Ecto neural progenitor cell (in vitro differentiated cells): ENCODE measurements at places on chromosomes 7 and 10.

- DNase-seq: no peak
Measured at GRCh38 chr10:123535386-123535785, 130.8 kb upstream of the GPR26 start.

GRCh38 chr10:68561865-68562649 is 1.9 kb downstream of the TET1 start:
- peak; percentile 66 for DNase-seq

DNA sequence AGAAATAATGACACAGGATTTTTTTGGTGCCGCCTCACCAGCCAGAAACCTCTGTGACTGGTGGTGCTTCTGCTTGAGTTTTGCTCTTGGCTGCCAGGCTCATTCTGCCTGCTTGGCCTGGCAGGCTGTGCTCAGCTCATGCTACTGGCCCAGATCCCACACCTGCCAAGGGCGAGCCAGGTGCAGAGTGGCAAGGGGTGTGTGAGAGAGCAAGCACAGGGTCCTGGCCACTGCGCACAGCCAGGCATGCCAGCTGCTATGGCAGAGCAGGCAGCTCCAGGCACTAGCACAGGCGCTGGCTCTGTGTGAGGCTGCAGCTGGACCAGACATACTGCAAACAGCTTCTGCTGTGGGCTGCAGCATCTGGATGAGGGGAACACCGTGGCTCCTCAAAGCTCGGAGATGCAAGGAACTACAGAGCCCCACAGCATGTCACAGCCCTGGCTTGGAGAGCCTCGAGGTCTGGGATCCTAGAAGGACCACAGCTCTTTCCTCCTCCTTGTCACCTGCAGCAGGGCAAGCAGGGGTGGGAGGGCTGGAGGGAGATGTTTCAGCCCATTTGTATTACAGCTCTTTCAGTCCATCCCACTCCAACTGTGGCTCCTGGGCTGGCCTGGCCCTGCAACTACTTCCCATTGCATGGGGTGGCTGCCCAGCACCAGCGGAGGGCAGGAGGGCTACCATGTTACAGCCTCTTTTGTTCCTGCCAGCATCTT is 313.4 kb upstream of the SEMA3C start:
- DNase-seq: no peak

GRCh38 chr10:5679606-5680005 is 5.0 kb upstream of the TASOR2 start:
- no peak for DNase-seq

DNA sequence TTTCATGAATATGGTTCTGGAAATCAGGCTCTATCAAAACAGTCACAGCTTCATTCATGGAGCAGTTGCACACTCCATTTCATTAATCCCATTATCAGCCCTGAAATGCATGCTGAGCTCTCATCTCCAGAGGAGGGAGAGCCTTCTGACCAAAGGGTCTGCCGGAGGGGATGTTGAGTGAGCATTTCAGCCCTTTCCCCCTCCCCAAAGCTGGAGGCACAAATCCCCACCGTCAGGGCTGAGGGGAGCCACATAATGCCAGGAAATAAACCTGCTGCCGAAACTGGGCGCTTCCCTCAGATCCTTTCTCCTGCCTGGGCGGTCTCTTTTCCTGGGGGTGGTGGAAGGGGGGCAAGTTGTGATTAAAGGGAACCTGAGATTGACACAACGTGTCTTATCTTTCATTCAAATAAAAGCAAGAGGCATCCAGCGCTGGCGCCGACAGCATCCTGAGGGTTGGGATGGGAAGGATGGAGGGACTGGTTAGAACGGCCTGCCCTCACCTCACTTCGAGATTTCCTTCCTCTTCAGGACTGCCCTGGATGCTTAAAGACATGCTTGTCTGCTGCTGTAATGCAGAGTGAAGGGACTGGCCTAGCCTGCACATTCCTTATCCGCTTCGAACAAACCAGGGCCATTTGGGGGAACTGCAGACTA is 71.6 kb downstream of the TLL2 start:
- DNase-seq: peak; percentile 62

GRCh38 chr7:37440738-37441385 is 7.8 kb downstream of the ELMO1 start:
- DNase-seq: no peak

- peak; percentile 62 for DNase-seq
Measured at GRCh38 chr7:142880876-142881505, 4.6 kb downstream of the TRPV6 start.

GRCh38 chr7:23093546-23093945 is 12.0 kb upstream of the KLHL7 start:
- no peak for DNase-seq

DNA sequence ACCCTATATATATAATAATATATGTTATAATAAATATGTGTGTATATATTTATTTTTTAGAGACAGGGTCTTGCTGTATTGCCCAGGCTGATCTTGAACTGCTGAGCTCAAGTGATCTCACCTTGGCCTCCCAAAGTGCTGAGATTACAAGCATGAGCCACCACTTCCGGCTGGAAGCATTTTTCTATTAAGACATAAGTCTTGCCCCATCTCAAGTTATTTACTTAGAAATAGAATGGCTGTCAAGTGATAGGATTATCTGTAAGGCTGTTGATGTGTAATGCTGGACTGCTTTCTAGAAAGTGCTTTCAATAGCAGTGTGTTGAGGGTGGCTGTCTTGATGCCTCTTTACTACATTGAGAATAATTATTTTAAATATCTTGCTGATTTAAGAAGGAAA is 65.2 kb downstream of the ZMYND11 start:
- no peak for DNase-seq

DNA sequence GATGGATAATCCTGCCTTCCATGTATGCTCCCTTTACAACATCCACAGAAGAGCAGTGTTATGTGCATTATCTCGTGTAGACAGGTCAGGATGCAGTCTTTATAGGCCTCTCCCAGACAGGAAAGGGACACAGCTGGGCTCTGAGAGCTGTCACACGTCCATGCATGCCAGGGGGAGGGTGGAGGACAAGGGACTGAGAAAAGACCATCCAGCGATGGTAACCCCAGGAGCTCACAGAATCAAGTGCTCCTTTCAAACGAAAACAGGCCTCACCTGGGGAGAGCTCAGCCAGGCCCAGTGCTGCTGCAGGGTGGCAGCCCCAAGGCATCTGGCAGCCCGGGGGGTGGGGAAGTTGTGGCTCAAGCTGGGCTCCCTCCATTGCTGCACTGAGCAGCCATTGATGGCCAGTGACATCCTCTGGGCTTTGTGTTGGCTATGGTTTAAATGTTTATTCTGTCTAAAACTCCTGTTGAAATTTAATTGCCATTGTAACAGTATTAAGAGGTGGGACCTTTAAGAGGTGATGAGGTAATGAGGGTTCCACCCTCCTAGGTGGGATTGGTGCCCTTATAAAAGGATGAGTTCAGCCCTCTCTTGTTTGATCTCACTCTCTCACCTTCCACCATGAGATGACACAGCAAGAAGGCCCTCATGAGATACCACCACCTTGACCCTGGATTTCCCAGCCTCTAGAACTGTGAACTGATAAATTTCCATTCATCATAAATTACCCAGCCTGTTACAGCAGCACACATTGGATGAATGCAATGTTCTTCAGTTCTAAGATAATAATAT is 15.7 kb downstream of the JCAD start:
- no peak for DNase-seq

DNA sequence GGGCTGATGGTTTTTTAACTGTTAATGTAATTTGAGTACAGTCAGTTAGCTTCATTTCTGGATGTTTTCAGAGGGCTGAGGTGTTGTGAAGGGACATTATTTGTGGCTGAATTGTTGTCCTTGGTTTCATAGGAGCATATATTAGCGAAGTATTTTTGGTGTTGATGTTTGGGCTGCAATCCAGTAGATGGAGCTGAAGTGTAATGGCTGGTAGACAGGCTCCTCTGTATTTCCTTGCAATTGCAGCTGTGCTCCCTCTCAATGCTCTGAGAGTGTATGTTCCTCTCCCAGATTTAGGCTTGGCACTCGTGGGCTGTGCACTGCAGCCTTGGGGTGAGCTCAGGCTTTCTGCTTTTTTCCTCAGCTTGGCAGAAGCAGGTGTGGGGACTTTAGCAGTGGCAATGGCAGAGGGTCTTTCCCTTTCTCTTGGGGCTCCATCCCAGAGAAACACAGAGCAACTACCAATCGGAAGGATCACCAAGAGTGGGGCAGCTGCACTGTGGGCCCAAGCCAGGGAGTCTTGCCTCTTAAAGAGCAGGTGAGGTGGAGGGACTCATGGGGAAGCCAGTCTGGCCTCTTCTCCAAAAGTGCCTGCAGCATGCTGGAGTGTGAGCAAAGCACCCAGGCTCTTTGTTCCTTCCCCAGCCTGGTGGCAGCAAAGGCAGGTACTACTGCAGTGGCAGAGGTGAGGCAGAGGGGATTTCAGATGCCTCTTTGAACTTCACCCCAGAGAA is 544.4 kb downstream of the SH2D4B start:
- DNase-seq: no peak

DNA sequence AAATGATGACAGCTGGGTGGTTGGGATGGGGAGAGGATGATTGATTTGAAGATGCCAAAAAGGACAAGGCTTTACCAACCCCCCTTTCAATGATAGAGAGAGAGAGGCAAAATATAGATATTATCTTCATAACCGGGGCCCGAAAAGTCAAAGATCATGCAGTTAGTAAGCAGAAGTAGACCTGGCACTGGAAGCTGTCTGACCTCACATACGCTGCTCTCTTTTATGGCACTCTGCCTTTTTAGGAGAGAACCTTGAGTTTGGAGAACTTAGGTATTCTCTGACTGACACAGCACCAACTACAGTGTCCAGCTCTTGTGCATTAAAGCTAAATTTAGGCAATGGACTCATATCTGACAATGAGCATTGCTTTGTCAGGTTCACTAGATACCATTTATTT is 30.7 kb downstream of the CNNM2 start:
- DNase-seq: no peak

DNA sequence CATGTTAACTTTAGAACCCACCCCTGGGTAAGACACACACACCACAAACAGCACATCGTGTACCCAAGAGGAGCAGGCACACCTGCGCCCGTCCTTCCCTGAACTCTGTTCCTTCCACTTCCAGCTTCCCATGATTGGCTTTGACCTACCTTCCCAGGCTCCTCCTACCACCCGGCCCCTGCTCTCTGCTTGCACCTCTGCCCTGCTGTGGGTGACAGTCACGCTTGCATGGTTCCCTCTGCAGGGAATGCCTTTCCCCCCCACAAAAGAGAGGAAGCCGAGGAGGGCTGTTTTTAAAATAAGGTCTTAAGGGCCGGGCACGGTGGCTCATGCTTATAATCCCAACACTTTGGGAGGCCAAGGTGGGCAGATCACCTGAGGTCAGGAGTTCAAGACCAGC is 16.4 kb downstream of the SFXN4 start:
- no peak for DNase-seq

GRCh38 chr7:157851501-157852067 is 514.8 kb downstream of the DNAJB6 start:
- DNase-seq: peak; percentile 78

DNA sequence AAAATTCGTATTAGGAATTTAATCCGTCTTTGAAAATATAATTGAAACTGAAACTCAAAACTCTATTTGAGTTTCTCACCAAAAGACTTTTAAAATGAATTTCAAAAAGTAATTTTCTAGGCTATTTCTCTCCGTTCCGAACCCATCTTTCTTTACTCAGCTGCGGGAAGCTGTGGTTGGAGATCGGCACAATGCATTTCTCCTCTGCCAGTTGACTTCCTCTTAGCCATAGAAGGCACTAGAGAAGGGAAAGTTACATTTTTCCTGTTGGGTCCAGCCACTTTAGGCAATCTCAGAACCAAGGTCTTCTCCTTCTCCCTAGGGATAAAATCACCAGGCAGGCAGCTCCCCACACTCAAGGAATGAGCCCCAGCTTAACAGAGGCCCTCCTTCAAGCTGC is 133.6 kb upstream of the COL1A2 start:
- no peak for DNase-seq

DNA sequence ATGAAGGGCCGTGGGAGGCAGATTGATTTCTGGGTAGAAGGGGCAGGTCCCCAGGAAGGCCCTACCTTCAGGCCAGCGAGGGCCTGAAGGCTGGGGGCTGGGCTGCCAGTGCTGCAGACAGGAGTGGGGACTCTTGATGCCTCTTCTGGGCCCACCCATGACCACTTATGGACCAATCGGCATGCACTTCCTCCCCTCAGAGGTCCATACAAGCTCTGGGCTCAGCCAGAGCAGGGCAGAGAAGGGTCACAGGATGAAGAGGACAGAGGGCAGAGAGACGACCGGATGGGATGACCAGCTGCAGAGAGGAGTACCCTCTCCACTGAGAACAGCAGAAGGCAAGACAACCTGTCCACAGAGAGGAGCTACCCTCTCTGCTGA is 120.1 kb downstream of the DYNC2I1 start:
- DNase-seq: no peak

DNA sequence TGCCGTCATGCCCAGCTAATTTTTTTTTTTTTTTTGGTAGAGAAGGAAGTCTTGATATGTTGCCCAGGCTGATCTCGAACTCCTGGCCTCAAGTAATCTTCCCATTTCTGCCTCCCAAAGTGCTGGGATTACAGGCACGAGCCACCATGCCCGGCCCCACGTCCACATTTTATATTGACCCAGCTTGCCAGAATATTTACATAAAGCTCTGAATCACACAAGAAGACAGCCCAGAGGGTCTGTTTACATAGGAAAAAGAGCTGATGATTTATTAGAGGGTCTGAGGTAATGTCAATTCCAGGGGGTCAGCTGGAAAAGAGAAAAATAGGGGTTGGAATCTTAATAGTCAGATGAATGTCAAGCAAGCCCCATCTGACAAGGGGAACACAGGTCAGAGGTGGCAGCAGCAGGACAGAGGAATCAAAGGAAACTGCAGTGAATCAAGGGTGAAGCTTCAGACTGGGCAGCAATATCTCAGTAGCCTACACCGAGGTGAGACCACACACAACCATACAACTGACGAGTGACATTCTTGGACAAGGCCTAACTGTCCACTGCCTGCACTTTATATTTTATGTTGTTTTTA is 15.8 kb upstream of the SLF2 start:
- peak; percentile 28 for DNase-seq

DNA sequence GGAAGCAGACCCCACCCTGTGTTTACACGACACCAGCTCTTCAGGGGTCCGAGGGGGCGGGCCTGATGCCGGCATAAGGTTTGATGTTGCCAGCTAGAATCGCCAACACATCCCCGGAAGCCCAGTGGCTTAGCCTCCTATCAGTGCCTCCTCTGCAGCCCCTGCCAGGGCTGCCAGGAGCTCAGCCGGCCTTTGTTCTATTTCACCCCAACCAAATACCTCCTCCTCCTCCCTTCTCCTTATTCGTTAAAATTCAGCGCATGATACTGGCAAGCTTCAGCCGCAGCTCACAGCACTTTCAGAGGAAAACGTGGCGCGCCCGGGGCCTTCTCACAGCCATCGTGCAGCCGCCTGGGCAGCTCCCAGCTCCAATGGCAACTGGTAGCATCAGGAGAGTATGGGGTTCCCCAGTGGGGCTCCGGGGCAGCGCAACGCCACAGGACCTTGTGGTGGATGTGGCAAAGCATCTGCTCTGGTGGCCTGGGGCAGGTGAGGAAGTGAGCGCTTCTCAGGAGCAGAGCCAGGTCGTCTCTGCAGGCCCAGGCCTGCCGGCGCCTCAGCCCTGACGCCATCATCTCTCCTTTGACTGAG is 176.4 kb upstream of the RHEB start:
- DNase-seq: no peak

GRCh38 chr7:51455086-51455485 is 138.5 kb upstream of the COBL start:
- DNase-seq: no peak

GRCh38 chr7:5695727-5696345 is 85.6 kb downstream of the RNF216 start:
- DNase-seq: no peak
